ENCODE measurements at places on chromosomes 7 and 10. TPM values are rescaled to one million over a fixed set of nuclear protein-coding genes. Genes with fewer than 3 reads are reported as not detected.

ACTR3C gene
- 3.4 TPM for polyA plus RNA-seq

ADAMTS14 gene
- polyA plus RNA-seq: 6.2 TPM

PNLIPRP3 gene
- not detected for polyA plus RNA-seq

POLL gene
- polyA plus RNA-seq: 36.3 TPM

CUBN gene
- polyA plus RNA-seq: 4.7 TPM
